Melanocyte of skin (primary cell): ENCODE measurements at places on chromosomes 6 and 20. TPM values are rescaled to one million over a fixed set of nuclear protein-coding genes. Genes with fewer than 3 reads are reported as not detected.

SAMD10 gene
- total RNA-seq, result 0.62 and 1.00 TPM in 2 replicates

BPIFB2 gene
- not detected in 2 replicates for total RNA-seq

TRIM31 gene
- not detected in 2 replicates for total RNA-seq

FABP7 gene
- total RNA-seq, result 14.0 and 30.4 TPM in 2 replicates

C20orf202 gene
- under 0.01 TPM in 1 of 2 replicates, not detected in the other for total RNA-seq

NPEPL1 gene
- total RNA-seq, result 32.0 and 33.0 TPM in 2 replicates

WTAP gene
- 75.9 and 85.4 TPM in 2 replicates for total RNA-seq

SAMHD1 gene
- total RNA-seq, result 133 and 156 TPM in 2 replicates

SRMS gene
- total RNA-seq, result not detected in 2 replicates

CLVS2 gene
- not detected in 2 replicates for total RNA-seq

GSTA4 gene
- 24.1 and 30.5 TPM in 2 replicates for total RNA-seq

CPNE5 gene
- total RNA-seq, result under 0.01 and 0.31 TPM in 2 replicates

SIRPB1 gene
- 2.5 and 6.2 TPM in 2 replicates for total RNA-seq

SULF2 gene
- total RNA-seq, result 7.2 and 31.0 TPM in 2 replicates

SUPT3H gene
- total RNA-seq, result 5.3 and 5.7 TPM in 2 replicates
